ENCODE measurements at places on chromosomes 6 and 20.
A peak's percentile ranks its signal among the peaks of the same experiment; 100 is the strongest.

GRCh38 chr20:44087857-44088120 lies 99.2 kb downstream of the JPH2 start:
- no peak for DNase-seq

DNA sequence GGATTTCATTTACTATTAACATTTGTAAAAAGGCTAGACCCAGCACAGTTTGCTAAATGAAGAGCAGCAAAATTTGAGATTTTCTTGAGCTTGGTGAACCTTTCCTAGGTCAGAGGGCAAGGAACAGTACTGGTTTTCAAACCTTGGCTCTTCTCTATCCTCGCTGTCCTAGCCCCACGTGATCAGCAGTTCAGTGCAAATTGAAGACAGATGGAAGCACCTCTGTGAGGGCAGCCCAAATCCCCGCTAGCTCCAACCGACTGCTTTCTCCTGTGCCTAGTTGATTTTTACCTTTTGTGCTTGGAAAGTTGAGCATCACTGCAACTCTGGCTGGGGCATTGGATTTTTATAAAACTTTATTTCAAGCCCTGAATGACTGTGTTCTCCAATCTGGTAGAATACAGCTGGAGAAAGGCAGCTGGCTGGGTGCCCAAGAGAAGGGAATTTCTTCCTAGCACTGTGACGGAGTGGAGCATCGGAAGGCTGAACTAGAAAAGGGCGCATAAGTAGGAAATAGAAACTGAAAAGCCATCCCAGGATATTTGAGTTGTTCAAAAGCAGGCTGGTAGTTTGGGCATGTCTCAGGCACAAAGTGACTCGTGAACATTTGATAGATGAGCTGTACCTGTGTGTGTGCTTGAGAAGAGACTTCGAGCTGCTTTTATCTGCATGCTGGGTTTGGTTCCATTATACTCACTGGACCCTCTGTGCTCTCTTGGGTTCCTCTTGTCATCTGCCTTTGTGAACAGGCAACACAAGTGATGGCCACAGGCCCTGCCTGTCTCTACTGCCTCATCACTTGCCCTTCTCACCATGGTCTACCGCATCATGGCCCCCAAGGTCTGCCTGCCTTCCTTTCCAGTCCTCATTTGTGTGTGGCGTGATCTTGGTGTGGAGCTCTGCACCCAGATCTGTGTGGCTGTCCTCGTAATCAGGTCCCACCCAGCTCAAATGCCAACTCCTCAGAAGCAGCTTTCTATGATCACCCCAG lies 2.3 kb downstream of the RNF114 start:
- DNase-seq: no peak

- no peak for DNase-seq
Measured at GRCh38 chr6:87029711-87030314, 65.1 kb downstream of the CGA start.

GRCh38 chr6:4358414-4359107 lies 223.2 kb upstream of the ECI2 start:
- DNase-seq: no peak

DNA sequence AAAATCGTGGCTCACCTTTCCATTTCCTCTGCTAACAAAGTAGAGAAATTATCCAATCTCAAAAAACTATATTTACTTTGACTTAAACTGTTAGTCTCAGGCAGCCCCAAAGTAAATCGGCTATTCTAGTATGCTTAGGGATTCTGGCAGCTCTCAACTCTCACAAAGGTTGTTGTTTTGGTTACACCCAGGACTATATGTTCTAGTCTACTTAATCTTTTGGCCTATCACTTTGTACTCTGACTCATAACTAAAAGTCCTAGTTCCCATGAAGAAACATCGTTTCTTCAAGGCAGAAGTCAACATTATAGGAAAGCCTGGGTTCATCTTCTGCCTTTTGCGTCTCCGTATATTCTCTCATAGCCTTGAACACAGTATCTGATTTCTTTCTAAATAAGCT lies 42.3 kb downstream of the MYLK4 start:
- DNase-seq: no peak

GRCh38 chr20:18007534-18008292 lies 38.9 kb downstream of the MGME1 start:
- no peak for DNase-seq

DNA sequence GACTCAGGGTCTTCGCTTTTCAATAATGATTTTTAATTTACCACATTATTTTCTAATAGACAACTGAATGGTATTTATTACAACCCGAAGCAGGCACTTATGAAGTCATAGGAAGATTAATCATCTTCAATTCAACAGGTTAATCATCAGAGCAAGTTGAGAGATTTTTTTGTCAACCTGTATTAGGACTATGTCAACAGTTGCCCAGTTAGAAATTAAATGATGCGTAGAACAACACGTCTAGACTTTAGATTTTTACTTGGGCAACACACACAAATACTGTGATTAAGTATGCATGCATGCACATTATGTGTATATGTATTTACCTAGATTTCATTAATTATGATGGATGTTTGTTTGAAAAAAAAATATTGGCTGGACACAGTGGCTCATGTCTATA lies 4.3 kb downstream of the ILRUN start:
- DNase-seq: no peak

- DNase-seq: peak; percentile 42
Measured at GRCh38 chr6:24583463-24584381, 62.3 kb downstream of the KIAA0319 start.

GRCh38 chr6:90294614-90294988 lies 2.0 kb downstream of the BACH2 start:
- DNase-seq: peak; percentile 20

DNA sequence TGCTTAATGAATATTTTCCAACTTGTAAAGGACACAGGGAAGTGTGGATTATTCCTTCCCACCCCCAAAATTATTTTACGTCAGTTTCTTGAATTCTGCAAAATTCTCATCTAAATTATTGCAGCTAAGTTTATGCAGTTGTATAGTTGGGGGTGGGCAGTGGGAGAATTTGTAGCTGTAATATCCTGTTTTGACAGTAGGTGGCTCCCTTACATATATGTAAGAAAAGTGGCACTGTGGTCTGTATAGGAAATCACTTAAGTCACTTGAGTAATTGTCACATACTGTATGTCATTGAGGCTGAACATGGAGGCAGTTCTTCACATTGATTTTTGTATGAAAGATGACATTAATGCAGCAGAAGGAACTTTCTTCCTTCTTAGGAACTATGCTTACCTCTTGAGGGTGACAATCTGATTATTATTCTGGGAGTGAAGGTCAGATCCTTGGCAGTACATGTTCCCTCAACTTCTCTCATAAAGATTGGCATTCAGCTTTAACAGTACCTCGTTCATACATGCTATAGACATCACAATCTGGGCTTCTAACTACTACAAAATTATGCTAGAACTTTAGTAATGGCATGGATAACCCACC lies 14.6 kb upstream of the CFAP206 start:
- DNase-seq: no peak

DNA sequence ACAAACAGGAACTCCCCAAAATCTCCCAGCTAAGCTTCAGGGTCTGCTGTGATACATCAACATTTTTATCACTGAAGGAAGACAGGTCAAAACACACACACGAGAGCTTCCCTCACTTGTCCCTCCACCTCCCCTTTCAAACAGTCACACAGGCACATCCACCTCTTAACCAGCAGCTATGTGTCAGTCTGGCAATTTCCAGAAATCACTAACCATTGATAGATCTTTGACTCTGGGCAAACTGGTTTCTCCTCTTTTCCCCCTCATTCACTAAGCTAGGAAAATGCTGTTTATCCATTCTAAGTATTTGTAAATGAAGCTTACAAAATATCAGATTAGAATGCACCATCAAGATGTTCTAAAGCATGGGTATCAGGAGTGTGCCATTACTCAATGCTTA lies 87.8 kb downstream of the DCDC2 start:
- no peak for DNase-seq

GRCh38 chr6:134014588-134015137 lies 37.8 kb downstream of the SLC2A12 start:
- no peak for DNase-seq

DNA sequence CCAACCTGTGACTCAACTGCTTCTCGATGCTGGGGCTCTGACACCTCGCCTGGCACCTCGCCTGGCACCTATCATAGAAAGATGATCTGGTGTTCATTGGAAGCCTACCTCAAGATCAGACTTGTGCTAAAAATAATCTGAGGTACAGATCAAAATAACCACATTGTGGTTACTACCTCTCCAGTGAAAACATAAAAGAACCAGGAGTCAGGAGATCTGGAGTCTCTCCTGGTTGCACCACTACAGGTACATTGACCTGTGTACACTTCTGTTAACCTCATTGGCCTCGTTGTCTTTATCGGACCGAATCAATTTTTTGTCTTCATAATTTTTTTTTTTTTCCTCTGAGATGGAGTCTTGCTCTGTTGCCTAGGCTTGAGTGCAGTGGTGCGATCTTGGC lies 695.9 kb downstream of the HDGFL1 start:
- DNase-seq: no peak

- DNase-seq: no peak
Measured at GRCh38 chr6:108348655-108349349, 53.9 kb downstream of the AFG1L start.

GRCh38 chr6:157323255-157323965 lies at the start of gene TMEM242:
TSS of gene TMEM242 (minus strand) at chr6:157323519. CDS start at chr6:157323499, 20 bp downstream.
- DNase-seq: peak; percentile 77

DNA sequence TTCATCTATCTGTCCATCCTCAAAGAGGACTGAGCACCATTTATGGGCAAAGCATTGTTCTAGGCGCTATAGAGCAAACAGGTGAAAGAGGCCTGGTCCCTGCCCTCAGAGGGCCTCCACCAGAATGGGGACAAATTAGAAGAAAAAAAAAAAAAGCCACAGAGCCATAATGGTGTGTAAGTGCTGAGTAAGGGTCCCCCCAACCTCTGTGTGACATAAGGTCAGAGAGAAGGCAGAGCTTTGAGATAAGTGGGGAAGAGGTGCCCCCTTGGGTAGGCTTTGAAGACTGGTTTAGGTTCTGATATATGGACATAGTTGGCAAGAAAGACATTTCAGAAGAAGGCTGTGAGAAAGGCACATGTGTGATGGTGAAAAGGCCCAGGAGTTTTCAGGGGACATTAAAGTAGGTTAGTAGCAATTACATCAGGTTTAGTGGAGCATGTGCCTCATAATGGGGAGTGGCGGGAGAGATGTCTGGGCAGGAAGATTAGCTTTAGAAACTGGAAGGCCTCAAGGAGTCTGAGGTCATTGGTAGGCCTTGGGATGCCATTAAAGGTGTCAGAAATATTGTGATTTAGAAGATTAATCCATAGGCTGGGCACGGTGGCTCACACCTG lies 15.3 kb upstream of the ZBTB9 start:
- DNase-seq: no peak

GRCh38 chr6:106074146-106074545 lies 12.0 kb upstream of the PRDM1 start:
- DNase-seq: no peak

DNA sequence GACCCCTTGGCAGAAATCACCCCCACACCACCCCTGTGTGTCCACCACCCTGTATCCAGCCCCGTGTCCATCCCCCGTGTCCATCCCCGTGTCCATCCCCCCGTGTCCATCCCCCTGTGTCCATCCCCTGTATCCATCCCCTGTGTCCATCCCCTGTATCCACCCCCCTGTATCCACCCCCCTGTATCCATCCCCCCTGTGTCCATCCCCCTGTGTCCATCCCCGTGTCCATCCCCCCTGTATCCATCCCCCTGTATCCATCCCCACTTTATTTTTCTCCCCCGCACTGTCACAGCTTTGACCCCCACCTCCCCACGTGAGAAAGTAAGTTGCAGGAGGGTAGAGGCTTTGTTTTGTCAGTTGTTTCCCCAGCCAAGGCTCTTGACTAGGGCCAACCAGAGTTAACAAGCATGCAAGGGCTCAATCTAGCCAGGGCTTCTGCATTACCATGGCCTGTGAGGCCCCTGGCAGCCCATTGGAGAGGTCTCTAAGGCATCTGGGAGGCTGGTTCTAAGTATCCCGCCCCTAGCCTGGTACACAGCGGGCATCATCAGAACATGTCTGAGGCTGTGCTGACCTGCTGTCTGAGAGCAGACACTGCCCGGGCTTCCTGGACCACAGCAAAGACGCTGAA lies 18.1 kb upstream of the SIRPA start:
- DNase-seq: no peak

DNA sequence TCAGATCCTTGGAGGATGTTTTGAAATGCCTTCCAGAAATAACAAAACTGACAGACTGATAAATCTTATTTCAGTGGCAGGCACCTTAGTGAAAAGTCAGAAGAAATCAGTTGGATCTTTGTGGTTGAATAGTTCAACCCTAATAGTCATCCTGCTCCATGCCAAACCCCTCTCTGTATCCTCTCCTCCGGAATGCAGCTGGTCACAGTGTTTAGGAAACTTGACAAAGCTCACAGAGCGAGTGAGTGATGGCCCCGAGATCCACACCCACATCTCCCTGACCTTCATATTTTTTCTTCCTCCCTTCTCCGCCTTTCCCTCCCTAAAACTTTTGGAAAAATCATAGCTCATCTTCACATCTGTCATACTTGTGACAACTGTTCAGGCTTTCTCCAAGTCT lies 464.8 kb upstream of the CDH4 start:
- no peak for DNase-seq

DNA sequence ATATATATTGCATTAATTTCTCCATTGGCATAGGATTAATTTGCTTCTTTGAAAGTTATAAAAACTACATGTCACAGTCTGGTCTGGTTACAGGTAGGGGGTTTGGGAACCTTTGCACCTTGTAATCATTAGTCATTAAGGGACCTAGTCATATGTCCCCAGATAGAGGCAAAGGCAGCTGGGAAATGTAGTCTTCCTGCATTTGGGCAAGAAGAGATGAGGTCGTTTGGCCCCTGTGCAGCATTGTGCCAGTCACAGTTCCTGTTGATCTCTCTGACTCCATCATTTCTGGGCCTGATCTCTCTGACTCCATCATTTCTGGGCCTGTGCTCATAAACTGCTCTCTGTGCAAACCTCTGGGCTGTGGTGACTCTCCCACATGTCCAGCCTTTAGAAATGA lies 73.2 kb downstream of the BCKDHB start:
- DNase-seq: no peak

- no peak for DNase-seq
Measured at GRCh38 chr6:147793871-147794643, 285.6 kb downstream of the SAMD5 start.

DNA sequence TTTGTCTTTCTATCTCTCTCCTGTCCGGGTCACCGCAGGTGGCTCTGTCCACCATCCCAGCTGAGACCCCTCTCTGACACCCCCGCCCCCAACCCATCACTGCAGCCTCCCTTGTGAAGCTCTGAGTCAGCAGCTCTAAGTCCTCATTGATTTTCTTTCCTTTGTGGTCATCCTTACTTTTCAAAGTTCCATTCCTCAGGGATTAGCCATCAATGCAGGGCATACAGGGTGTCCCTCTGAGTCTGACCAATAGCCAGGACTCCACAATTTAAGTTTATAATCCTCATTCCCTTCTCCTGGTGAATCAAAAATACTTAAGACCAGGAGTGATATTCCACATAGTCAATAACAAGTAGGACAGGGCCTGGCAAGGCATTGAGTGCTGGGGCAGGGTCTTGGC lies 333.3 kb upstream of the CNR1 start:
- no peak for DNase-seq

DNA sequence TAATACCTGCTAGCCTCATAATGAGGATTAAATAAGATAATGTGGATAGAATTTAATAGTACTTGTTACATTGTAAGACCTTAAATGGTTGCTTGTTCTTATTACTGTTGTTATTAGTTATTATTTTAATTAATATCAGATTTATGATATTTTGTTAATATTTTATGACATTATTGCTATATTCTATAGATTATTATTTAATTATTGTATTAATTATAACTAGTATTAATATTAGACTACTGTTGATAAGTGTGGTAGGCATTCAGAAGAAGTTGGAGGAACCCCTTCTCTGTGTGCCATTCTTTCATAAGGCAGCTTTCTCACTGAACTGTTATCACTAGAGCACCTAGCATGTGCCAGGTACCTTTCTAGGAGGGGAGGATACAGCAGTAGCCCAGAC lies 2.6 kb upstream of the NEDD9 start:
- no peak for DNase-seq

All from activated naive CD8-positive, alpha-beta T cell treated with anti-CD3 and anti-CD28 coated beads, Interleukin-2, amount 50 U/mL, for 16 hours (primary cell).